ENCODE measurements at places on chromosomes 3 and 15. TPM values are rescaled to one million over a fixed set of nuclear protein-coding genes. Genes with fewer than 3 reads are reported as not detected.

DNA sequence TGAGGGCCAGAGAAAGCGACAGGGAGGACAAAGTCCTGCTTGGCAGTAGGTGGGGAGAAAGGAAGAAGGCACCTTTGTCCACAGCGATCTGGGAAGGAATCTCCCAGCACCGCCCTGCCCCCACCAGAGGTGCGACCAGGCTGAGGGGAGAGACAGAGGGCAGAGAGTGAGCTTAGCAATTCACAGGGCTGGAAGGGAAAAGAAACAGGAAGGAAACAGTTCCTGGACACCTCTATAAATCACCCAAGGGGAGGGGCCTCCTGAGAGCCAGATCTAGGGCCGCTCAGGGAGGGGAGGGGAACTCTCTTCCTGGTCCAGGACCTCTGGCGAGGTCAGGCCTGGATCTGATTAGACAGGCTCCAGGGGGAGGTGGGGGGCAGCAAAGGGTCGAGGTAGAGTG, 35.4 kb downstream of the RNU5B-1 start:
- DNase-seq, result peak; percentile 47

The MST1R gene
- 60.3 TPM for total RNA-seq

The RGMA gene
- not detected for total RNA-seq

GRCh38 chr15:88704791-88705768, 66.3 kb downstream of the ISG20 start:
- DNase-seq, result no peak

DNA sequence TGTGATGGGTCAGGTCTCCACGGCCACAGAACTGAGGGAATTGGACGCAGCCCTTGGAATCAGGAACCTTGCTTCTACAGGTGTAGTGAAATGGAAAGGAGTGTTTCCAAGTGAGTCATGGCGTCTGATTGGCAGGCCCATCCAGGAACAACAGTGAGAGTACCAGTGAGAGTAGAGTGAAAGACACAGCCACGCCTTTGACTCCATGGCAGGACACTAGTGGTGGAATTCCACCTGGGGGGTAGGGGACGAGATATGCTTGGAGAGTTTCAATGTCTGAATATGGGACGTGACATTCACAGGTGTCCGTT, 3.0 kb upstream of the SLC28A1 start:
- DNase-seq, result no peak

DNA sequence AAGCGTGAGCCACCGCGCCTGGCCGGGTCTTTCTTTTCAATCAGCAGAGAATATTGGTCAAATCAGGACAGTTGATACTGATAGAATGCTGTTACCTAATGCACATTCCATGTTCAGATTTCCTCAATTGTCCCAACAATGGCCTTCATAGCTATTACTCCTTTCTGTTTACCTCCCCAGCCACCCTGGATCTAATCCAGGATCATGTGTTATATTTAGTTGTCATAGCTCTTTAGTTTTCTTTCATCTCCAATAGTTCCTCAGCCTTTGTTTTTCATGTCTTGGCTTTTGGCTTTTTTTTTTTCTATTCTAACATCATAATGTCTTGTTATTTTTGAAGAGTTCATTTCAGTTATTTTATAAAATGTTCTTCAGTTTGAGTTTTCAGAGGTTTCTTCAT, 14.6 kb downstream of the USP3 start:
- no peak for DNase-seq

- DNase-seq, result peak; percentile 72
These were observed 2.5 kb downstream of the ANP32A start for GRCh38 chr15:68818066-68818768.

GRCh38 chr15:42184296-42184695, 23.8 kb downstream of the VPS39 start:
- DNase-seq, result no peak

- no peak for DNase-seq
These were observed 5.2 kb downstream of the WNT5A start for GRCh38 chr3:55481744-55482495.

The MEX3B gene
- total RNA-seq, result 0.92 TPM

The FAM131A gene
- total RNA-seq, result 21.4 TPM

- no peak for DNase-seq
These were observed 352.1 kb downstream of the MECOM start for GRCh38 chr3:169311381-169311780.

DNA sequence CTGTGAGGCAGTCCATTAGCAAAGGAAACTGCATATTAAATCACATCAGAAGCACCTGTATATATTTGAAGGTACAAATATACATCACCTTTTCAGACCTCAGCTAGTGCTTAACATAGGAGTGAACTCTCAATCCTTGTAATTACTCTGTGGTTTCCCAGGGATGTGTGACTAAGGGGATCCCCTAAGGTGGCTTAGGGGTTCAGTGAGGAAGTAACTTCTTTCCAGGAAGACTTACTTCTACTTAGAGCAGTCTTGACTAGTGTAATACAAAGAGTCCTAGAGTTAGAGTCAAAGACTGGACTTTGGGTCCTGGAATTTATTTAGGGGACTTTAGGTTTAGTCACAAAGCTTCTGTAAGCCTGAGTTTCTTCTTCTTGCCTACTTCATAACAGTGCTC, 8.7 kb upstream of the SUMF1 start:
- no peak for DNase-seq

DNA sequence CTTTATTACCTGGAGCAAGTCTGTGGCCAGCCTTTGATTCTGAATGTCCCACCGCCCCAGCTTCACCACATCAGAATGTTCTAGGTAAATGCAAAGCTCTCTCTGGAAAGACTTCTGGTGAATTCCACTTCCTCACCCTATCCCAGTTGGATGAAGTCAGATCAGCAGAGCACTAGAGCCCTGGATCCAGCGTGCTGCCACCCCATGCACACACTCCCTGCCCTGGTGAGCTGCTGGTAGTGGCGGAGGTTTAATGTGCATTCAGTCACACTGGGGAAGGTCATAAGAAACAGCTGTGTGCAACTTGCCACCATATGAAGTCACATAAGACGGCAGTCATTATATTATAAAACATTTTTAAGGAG, 16.3 kb upstream of the SLC41A3 start:
- no peak for DNase-seq

DNA sequence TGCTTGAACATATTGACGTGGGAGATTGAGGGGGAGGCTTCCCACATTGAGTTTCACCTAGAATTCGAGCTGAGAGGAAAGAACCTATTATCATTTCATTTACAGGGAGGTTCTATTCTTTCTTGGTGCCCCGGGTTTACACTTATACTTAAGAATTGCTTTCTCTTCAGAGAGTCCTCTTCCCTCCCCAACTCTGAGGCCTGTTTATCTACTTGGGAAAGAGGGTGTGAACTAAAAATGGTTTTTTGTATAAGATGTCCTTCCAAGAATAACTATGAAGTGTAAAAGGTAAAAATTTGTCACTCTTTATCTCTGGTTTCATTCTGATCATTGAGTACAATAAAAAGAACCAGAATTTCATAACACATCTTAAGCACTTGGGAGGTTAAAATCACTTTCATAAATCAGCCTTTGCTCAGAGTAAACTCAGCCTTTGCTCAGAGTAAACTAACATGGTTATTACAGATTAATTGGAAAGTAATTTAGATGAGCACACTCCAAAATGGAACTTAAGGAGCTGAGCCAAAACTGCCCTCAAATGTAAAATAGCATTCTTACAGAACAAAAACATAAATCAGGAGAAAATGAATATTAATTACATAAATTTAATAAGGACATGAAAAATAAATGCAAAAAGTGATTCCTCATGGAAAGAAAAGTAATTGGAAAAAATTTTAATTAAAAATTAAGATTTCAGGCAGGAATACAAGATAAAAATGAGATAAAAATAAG, 75.2 kb downstream of the GADL1 start:
- DNase-seq, result no peak

DNA sequence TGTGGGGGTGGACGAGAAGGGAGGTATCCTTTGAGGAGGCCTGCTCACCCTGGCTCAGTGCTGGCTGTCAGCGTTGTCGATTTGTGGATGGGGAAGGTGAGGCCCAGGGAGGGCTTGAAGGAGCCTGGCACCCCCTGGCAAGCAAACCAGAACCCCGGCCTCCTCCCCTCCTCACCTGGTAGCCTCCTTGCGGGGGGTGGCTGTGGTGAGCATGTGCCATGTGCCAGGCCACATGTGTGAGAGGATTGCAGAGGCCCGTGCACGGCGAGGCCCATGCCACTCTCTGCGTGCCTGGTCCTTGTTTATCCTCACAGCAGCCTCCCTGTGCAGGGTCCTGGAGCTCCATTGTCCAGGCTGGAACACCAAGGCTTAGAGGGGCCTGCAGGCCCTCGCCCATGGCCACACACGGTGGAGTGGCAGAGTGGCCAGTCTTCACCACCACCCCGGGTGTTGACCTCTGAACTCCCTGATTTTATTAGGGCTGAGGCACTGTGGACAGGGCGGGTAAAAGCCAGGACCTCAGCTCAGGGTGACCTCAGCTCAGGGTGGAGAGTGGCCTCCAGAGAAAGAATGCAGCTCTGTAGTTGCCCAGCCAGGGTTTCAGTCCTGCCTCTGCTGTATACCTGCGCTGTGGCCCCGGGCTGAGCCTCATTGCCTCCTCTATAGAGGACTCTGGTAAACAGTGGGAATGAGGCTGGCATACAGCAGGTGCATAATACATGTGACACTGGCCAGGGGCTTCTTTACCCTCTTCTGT, 29.1 kb downstream of the HDAC11 start:
- no peak for DNase-seq

The MASP1 gene
- total RNA-seq, result not detected

The BOC gene
- not detected for total RNA-seq

DNA sequence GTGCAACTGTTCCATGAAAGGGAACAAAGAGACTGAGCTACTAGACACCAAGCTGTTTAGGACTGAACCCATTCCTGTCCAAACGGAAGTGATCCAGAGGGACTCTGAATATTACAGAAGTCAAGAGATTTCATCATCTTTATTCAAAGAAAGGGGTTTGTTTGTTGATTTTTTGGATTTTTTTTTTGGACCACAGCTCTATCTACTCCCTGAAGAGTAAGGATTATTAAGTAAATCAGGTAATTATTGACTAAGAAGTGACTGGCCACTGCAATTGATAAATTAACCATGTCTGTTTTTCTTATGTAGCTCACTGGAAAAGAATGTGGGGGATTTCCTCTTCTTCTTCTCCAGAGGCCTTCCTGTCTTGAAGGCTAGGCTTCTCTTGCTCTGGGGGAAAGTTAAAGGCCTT, 146.6 kb upstream of the TPM1 start:
- peak; percentile 56 for DNase-seq

DNA sequence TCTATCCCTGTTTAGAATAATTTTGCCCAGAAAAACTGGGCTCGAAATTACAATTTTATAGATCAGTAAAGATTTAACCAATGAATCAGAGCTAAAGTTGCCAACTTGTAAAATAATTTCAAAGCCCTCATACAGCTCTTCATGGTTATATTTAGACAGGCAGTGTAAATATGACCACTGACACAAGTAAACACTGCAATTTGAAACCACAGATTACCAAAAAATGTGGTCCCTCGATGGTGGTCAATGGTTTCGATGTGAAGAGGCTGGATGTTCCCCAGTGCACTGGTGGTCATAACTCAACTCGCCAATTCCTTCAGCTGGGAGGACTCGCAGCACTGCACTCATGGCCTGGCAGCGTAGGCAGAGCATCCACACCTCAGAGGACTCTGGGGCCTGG, 28.6 kb downstream of the LRTM1 start:
- no peak for DNase-seq

DNA sequence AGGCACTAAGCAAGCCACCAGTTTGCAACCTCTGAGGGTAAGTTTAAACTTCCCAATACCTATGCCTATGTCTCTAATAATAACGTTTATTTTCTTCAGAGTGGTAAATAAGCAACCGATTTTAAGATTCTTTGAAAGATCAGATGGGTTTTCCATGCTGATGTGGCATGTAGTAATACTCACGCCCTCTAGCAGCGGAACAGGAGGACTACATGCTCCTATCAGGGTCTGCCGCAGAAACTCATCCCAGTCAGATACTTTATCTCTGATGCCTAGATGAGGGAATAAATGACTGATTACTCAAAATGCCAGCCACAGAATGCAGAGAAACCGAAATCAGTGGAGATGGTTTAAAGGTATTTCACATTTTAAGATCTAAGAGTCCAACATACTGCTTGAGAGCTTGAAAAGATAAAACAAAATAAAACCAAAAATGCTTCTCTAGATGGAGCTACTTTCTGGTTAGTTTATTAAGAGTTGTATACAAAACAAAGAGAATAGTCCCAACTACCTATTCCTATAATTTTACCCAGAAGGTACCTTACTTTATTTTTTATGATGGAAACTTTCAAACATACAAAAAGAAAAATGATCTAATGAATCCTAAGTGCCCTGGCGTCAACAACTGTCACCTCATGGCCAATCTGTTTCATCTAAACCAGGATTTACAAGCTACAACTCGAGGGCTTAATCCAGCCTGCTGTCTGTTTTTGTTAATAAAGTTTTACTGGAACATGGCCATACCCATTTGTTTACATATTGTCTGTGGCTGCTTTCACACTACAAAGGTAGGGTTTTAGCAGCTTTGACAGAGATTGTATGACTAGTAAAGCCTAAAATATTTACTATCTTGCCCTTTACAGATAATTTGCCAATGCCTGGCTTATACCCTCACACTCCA, 37.5 kb upstream of the STIMATE start:
- DNase-seq, result peak; percentile 53

DNA sequence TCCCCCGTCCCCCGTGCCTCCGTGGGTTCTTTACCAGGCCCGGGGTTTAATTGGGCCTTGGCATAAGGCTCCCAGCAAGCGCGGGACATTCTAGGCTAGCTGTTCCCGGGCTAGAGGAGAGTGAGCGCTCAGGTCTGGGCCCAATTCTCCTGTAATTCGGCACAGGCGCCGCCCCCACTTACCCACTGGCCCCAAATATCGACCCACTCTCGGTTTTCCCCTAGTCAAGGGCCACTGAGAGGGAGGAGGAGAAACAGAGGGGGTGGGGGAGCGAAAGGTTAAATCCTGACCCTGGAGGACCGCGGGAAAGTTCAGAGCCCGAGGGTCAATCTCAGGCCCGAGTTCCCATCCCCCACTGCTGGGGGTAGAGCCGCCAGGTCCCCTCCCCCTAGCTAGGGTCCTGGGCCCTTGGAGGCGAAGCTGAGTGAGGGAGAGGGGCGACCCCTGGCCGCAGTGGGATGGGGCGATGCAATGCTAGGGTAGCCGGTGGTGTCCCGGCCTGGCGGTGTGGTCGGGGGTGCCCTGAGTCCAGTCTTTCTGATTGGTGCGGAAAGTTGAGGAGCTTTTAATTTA, 8.5 kb upstream of the ONECUT1 start:
- no peak for DNase-seq

- DNase-seq, result no peak
These were observed 149.8 kb downstream of the MECOM start for GRCh38 chr3:169513672-169514071.

The BNC1 gene
- not detected for total RNA-seq

GRCh38 chr3:147699175-147699838, 290.1 kb downstream of the ZIC1 start:
- peak; percentile 51 for DNase-seq

GRCh38 chr3:157318639-157319288, 117.9 kb upstream of the PTX3 start:
- DNase-seq, result no peak
